ENCODE measurements at places on chromosomes 1 and 21.

- H3K4me1 ChIP-seq = peaks cover 3% of the 10 kb centered on the region
- H3K4me3 ChIP-seq = no peak overlapping the region
- DNase-seq = no peak
- no peaks in the 10 kb centered on the region for H3K36me3 ChIP-seq
- H3K27ac ChIP-seq = no peak overlapping the region
These were observed 19.5 kb downstream of the TSPAN2 start for GRCh38 chr1:115069659-115070308.

GRCh38 chr1:231576804-231577718, 48.6 kb downstream of the TSNAX start:
- no peaks in the 10 kb centered on the region for H3K27me3 ChIP-seq
- H3K36me3 ChIP-seq = no peaks in the 10 kb centered on the region
- no peak overlapping the region for H3K4me3 ChIP-seq
- no peak overlapping the region for H3K27ac ChIP-seq
- no peak for DNase-seq

DNA sequence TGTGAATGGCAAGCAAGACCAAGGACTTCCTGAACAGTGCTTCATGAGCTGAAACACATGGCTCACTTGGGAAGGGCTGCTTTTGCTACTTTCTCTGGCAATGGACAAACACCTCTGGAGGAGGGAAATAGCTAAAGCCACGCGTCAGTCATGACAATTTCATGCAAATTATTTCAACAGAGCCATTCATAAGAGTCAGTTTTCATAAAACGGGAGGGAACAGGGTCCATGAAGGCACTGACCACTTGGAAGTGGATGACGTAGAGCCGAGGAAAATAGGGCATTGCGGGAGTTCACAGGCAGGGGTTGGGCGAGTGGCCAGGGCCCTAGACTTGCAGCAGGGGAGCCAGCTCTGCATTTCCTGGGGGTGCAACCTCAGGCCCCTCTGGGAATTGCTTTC, 43.9 kb downstream of the SDC3 start:
- no peaks in the 10 kb centered on the region for H3K36me3 ChIP-seq
- H3K4me3 ChIP-seq = no peak overlapping the region
- H3K27me3 ChIP-seq = no peaks in the 10 kb centered on the region
- H3K4me1 ChIP-seq = peaks cover 9% of the 10 kb centered on the region

- no peaks in the 10 kb centered on the region for H3K4me1 ChIP-seq
- H3K4me3 ChIP-seq = no peak overlapping the region
- DNase-seq = no peak
These were observed 22.1 kb upstream of the SSX2IP start for GRCh38 chr1:84712276-84712874.

- DNase-seq = peak; percentile 53
- peaks cover 34% of the 10 kb centered on the region for H3K4me1 ChIP-seq
- H3K27ac ChIP-seq = peak overlapping the region; percentile 23
- H3K36me3 ChIP-seq = no peaks in the 10 kb centered on the region
- H3K4me3 ChIP-seq = peak overlapping the region; percentile 76
These were observed 1.3 kb downstream of the AHDC1 start for GRCh38 chr1:27602462-27603308.

DNA sequence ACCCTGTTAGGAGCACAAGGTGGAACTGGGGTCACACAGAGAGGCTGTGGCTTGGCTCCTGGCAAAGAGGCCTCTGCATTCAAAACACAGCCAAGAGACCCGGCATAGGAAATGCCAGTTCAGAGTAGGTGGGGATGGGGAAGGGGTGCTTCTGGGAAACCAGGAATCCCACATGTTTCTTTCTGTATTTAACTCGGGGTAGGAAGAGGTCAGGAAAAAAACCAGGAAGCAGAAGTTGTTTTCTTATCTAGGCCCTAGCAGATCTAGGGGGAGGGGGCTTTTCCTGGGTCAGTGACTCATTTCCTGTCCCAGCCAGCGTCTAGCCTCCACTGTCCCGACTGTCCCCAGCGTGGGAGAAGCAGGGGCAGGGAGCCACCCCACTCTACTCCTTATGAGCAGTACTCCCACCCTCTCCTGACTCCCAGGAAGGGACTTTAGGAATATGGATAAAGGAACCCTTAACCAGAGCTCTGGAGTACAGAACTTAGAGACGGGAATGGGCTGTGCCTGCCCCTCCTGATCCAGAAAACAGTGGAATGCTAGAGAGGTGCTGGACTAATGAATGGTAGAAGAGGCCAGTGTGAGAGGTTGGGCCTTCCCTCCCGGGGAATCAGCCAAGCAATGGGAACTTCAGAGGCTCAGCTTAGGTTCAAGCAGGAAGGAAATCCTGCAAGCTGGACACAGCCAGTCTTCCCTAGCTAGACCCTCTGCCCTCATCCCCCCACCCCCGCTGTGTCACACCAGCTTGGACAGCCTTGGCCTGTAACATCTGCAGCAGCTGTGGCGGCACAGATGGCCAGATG, 5.7 kb downstream of the FHL3 start:
- peaks cover 13% of the 10 kb centered on the region for H3K27me3 ChIP-seq
- DNase-seq = no peak

GRCh38 chr1:22313321-22313720, 138.3 kb upstream of the ZBTB40 start:
- peaks cover 57% of the 10 kb centered on the region for H3K27me3 ChIP-seq
- DNase-seq = no peak
- H3K4me1 ChIP-seq = no peaks in the 10 kb centered on the region

GRCh38 chr1:227887697-227888403, 59.9 kb downstream of the WNT9A start:
- no peak for DNase-seq
- no peaks in the 10 kb centered on the region for H3K36me3 ChIP-seq
- H3K27ac ChIP-seq = peak overlapping the region; percentile 71
- peaks cover 23% of the 10 kb centered on the region for H3K4me1 ChIP-seq

- H3K36me3 ChIP-seq = no peaks in the 10 kb centered on the region
- no peak overlapping the region for H3K27ac ChIP-seq
- no peak overlapping the region for H3K4me3 ChIP-seq
- no peak for DNase-seq
- H3K27me3 ChIP-seq = no peaks in the 10 kb centered on the region
- no peaks in the 10 kb centered on the region for H3K4me1 ChIP-seq
These were observed 77.0 kb downstream of the CTH start for GRCh38 chr1:70487910-70488665.

DNA sequence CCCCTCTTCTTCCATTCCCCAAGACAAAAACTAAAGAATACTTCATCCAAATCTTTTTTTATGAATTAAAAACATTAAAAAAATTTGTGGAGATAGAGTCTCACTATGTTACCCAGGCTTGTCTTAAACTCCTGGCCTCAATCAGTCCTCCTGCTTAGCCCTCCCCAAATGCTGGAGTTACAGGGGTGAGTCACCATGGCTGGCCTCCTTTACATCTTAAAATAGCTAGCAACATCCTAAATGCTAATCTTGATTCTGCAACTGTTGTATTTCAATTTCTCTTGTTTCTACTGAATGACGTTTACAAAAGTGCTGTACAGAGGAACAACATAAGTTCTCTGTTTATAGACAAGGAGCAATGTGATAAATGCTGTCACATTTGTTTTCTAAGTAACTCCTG, 483.5 kb downstream of the ADGRL2 start:
- no peak overlapping the region for H3K4me3 ChIP-seq
- H3K27me3 ChIP-seq = no peaks in the 10 kb centered on the region
- DNase-seq = no peak
- no peaks in the 10 kb centered on the region for H3K36me3 ChIP-seq

GRCh38 chr1:21022279-21023040, 154.2 kb downstream of the EIF4G3 start:
- peak overlapping the region; percentile 50 for H3K27ac ChIP-seq
- DNase-seq = peak; percentile 17
- H3K4me1 ChIP-seq = peaks cover 5% of the 10 kb centered on the region
- H3K36me3 ChIP-seq = no peaks in the 10 kb centered on the region
- H3K4me3 ChIP-seq = no peak overlapping the region
- H3K27me3 ChIP-seq = no peaks in the 10 kb centered on the region

- H3K4me1 ChIP-seq = no peaks in the 10 kb centered on the region
- DNase-seq = no peak
- H3K4me3 ChIP-seq = no peak overlapping the region
- H3K36me3 ChIP-seq = no peaks in the 10 kb centered on the region
- no peaks in the 10 kb centered on the region for H3K27me3 ChIP-seq
- H3K27ac ChIP-seq = no peak overlapping the region
These were observed 28.6 kb downstream of the NTMT2 start for GRCh38 chr1:170174395-170174794.

GRCh38 chr1:156608981-156609380, 7.7 kb upstream of the GPATCH4 start:
- H3K27me3 ChIP-seq = no peaks in the 10 kb centered on the region
- DNase-seq = peak; percentile 45
- H3K27ac ChIP-seq = no peak overlapping the region
- H3K4me3 ChIP-seq = no peak overlapping the region

GRCh38 chr1:84972377-84972987, 24.4 kb downstream of the MCOLN2 start:
- H3K27me3 ChIP-seq = peaks cover 5% of the 10 kb centered on the region
- peak overlapping the region; percentile 39 for H3K27ac ChIP-seq
- no peaks in the 10 kb centered on the region for H3K4me1 ChIP-seq
- peaks cover 2% of the 10 kb centered on the region for H3K36me3 ChIP-seq

DNA sequence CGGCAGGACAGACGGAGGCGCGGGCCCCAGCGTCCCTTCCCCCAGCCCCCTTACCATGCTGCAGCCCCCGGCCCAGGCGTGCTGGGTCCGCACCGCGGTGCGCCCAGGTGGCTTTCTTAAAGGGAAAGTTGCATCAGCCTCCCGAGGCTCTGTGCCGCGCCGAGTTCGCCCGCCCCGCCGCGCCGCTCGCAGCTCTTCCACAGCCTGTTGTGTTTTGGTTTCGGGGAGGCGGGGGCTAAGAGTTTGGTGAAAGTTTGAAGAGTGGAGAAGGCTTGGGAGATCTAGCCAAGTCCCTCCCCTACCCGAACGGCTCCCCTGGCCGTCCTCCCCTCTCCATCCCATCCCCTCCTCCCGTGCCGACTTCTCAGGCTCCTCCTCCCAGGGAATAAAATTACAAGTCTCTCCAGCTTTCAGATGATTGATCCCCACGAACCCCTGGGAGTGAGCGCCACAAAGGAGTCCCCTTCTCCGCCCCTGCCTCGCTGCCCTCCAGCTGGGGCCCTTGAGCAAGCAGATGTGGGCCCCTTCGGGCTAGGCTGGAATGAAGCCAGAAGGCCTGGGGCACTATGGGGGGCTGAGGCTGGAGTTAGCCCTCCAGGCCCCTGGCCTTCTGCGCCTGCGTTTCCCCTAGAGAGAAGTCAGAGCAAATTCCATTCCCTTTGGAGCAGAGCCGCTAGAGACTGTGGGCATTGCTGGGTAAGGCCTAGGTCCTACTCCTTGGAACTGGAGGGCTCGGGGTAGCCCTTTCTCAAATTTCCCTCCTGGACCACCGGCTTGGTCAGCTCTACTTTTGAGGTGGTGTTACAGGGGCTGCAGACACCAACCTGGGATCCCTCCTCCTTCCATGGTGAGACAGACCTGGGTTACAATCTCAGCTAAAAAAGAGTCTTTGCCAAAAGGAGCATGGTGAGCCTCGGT, at the start of gene SLC6A9:
Gene SLC6A9 (minus strand): TSS at position 211 of the 918 bp plus-strand sequence. CDS start 7,185 bp downstream, outside the sequence.
- H3K27ac ChIP-seq = no peak within 1 kb of the TSS
- H3K4me3 ChIP-seq = peak within 1 kb of the TSS; percentile 66
- peaks cover 4% of the 10 kb centered on the region for H3K4me1 ChIP-seq
- H3K27me3 ChIP-seq = no peaks in the 10 kb centered on the region

DNA sequence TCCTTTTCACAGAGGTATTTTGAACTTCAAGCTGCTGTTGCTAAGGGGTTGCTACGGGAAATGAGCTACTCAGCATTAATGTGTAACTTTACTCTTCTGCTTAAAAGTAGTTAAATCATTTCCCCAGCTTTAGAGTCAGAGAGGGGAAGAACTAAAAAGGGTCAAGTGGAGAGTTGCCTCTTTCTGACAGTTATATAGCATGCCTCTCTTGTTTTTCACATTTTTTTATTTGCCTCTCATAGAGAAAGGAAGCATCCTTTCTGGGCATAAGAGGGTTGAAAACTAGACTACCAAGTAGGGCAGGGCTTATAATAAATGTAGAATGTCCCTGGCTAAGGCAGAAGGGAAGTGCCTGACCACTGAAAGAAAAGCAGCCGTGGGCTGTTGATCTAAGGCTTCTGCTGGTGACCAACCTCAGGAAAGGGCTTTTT, 10.1 kb upstream of the ELAVL4 start:
- H3K4me1 ChIP-seq = no peaks in the 10 kb centered on the region
- H3K27ac ChIP-seq = no peak overlapping the region
- no peak overlapping the region for H3K4me3 ChIP-seq
- H3K27me3 ChIP-seq = no peaks in the 10 kb centered on the region

GRCh38 chr1:208476846-208477170, 232.6 kb upstream of the PLXNA2 start:
- DNase-seq = no peak
- H3K36me3 ChIP-seq = no peaks in the 10 kb centered on the region
- no peaks in the 10 kb centered on the region for H3K4me1 ChIP-seq
- H3K27me3 ChIP-seq = no peaks in the 10 kb centered on the region
- H3K27ac ChIP-seq = no peak overlapping the region

GRCh38 chr21:25637851-25638659, 1.0 kb upstream of the JAM2 start:
- H3K27ac ChIP-seq = no peak overlapping the region
- no peak overlapping the region for H3K4me3 ChIP-seq

DNA sequence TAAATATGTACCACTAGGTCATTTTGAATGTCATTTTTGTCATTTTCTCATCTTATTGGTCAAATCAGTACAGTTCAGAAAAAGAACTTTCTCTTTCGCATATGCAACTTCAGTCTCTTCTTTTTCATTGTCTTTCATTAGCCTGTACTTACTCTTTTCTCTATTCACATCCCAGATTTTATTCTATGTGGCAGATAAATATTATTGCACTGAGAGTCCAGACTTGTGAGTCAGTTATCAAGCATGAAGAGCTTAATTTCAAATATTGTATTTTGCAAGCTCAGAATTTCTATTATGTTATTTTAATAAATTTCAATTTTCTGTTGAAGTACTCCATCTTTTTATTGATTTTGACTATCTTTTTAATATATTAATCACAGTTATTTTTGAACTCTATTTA, 105.2 kb upstream of the PALMD start:
- no peak for DNase-seq
- H3K36me3 ChIP-seq = no peaks in the 10 kb centered on the region
- no peak overlapping the region for H3K4me3 ChIP-seq
